ENCODE measurements at places on chromosomes 12 and 14.

DNA sequence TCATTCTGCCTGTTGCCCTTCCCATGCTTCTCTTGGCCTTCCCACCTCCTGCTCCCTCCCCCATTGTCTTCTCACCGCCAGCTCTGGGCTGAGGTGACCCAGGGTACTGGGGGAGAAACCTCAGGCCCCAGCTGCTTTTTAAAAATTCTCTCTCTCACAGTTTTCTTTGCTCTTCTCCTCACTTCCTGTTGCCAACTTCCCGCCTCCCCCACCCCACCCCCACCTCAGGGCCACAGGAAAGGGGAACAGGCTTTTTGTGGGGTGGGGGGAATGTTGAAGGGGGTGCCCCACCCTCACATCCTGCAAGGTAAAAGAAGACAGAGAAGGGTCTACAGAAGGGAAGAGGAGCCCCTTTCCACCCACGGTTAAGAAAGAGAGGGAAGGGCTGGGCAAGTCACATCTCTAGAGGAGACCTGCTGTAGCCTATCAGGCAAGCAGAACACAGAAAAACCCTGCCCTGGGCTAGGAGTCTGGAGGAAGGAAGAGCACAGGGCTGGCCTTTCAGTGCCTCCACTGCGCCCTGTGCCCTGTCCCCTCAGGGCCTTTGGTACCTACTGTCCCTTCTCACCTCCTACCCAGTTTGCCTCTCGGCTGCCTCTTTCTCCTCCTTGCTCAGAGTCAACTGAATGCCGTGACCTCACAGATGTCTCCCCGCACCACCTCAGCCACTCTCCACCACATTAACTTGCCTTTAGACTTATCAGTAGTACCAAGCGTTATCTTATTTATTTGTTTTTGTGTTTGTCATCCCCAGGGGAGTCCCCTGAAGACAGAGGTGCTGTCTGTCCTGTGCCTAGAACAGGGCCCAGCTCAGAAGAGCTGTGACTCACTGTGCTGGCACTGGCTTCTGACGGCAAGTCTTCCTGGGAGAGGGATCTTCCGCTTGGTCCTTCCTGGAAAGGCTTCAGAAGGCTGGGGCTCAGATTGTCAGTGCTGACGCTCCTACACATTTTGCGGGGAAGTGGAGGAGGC, 1.7 kb downstream of the ARHGAP9 start:
- DNase-seq: no peak

DNA sequence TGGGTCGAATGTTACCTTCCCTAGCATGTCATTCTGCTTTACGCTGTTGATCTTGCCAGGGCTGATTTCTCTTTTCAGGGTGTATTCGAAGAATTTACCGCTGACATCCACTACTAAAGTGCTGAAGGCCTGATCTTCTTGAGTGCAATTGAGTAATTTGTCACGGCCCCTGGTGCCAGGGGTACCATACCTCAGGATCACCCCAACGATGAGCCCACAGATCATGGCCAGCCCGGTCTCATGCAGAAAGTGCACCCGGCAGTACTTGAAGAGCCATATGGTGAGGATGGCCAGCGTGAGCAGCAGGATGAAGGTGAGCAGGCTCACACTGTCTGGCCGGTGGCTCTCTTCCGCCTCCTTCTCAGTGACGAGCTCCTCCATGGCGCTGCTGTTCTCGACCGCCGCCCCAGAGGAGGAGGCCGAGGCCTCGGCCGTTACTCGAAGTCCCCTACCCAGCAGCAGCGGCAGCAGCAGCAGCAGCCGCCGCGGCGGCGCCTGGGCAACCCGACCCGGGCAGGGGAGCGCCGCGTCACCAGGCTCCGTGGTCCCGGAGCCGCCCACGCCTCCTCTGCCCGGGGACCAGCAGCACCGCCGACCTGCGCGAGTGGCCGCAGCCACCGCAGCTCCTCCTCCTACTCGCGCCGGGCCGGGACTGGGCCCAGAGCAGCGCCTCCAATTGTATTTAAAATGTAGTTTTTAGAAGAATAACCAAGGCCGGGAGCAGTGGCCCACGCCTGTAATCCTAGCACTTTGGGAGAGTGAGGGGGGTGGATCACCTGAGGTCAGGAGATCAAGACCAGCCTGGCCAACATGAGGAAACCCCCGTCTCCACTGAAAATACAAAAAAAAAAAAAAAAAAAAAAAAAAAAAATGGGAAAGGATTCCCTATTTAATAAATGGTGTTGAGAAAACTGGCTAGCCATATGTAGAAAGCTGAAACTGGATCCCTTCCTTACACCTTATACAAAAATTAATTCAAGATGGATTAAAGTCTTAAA, 58.5 kb upstream of the TMPO start:
- no peak for DNase-seq

DNA sequence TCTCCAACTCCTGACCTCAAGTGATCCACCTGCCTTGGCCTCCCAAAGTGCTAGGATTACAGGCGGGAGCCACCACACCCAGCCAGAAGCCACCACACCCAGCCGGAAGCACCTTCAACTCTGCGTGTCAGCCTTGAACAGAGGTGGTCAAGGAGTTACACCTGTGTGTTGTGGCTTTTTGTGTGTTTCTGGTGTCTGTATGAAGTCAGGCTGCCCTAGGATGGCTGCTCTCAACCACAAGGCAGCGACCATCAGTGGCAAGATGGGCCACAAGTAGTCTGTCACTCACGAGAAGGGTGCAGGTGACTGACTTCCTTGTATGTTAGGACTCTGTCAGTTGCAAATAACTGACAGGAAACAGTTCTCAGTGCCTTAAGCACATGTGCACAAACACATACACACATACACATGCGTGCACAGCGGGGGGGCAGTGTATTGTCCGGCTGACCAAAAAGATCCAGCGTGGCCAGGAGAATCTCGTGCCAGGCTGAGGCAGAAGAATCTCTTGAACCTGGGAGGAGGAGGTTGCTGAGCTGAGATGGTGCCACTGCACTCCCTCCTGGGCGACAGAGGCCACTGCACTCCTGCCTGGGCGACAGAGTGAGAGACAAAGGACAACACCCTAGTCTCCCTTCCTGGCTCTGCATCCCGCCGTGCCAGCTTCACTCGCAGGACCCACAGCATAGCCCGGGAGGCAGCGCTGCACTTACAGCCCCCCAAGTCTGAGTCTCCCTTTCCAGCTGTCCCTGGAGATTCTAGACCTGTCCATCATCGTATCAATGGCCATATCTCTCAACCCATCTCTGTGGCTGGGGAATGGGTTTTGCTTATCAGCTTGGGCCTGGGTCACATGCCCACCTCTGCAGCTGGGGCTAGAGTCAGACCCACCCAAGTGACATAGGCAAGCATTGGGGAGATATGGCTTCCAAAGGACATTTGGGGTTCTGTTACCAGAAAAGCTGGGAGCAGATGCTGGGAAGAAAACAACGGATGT, 13.7 kb downstream of the P2RX4 start:
- DNase-seq: no peak

DNA sequence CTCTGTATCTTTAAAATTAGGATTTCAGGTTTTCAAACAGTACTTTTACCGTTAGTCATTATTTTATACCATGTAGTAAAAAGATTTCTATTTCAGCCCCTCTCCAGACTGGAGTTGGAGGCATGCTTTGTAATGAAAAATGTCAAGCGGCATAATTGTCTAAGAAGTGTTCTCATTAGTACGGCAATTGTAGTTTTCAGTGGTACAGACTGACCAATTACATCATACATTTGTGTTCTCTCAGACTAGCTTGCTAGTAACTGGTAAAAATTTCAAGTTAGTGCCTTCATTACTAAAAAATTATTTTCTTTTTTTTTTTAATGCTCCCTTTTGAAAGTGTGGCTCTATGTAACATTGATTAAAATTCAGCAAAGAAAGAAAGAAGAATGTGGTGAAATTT, 4.5 kb downstream of the USP30 start:
- no peak for DNase-seq

DNA sequence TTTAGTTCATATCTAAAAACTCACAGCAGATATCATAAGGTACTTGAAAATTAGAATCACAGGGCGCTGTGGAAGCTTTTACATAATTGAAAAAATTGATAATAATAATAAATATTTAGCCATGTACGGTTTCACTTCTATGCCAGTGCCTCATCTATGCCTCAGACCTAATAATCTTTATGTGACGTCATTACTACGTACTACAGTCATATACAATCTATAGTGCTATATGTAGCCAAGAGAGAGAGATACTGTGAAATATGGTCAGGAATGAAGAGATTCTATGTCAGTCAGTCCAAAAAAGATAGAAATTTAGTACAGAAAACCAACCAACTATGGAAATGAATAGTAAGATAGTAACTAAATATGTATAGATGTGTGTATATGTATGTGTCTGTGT, 1010.5 kb downstream of the NRXN3 start:
- DNase-seq: no peak
